Activated effector memory CD4-positive, alpha-beta T cell treated with Interleukin-2 at 50 U/mL for 16 hours (primary cell): ENCODE measurements at places on chromosomes 4 and X.

GRCh38 chr4:175147233-175147632, 229.1 kb downstream of the ADAM29 start:
- DNase-seq = no peak

- no peak for DNase-seq
Measured at GRCh38 chr4:48307528-48307927, 33.8 kb upstream of the SLAIN2 start.

GRCh38 chr4:108384544-108384943, 215.8 kb upstream of the LEF1 start:
- DNase-seq = no peak

GRCh38 chrX:72043636-72044035, 88.1 kb downstream of the RTL5 start:
- no peak for DNase-seq

DNA sequence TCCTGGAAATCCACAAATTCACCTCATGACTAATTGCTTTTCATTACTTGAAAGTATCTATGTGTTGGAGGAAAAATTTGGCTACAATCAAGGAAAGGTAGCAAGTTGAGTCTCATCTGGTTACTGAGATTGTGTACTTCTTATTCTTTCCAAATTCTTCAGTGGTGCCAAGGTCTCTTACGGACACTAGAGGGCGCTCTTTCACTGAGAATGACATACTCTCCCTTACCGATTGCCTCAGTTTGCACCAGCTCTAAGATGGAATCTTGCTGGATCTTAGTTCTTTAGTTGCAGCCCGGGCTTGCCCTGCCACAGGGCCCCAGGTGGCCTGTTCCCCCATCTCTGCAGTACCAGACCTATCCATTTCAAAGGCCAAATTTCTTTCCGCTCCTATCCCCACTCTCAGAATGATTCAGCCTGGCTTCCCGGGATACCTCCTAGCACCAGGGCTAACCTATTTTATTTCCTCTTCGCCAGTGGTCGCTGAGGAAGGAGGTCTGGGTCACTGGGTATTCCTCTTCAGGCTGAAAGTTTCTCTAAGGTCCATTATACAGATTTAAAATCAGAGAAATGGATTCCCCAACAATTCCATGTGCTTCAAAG, 24.6 kb upstream of the GPR50 start:
- DNase-seq = no peak

GRCh38 chr4:108813261-108813660, 50.4 kb upstream of the ETNPPL start:
- DNase-seq = no peak

DNA sequence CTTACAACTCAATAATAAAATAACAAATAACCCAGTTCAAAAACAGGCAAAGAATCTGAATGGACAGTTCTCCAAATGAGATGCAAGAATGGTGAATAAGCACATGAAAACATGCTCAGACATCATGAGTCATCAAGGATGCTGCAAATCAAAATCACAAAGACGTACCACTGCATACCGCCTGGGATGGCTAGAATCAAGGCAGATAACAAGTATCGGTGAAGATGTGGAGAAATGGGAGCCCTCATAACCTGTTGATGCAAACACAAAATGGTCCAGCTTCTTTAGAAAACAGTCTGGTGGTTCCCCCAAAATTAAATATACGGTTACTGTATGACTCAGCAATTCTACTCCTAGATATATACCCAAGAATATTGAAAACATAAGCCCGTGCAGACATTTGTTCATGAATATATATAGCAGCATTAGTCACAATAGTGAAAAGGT, 32.5 kb downstream of the AKAP4 start:
- no peak for DNase-seq

GRCh38 chrX:20011608-20012007, 20.7 kb upstream of the BCLAF3 start:
- no peak for DNase-seq

- no peak for DNase-seq
Measured at GRCh38 chrX:129843209-129843458, 552 bp downstream of the ZDHHC9 start.

DNA sequence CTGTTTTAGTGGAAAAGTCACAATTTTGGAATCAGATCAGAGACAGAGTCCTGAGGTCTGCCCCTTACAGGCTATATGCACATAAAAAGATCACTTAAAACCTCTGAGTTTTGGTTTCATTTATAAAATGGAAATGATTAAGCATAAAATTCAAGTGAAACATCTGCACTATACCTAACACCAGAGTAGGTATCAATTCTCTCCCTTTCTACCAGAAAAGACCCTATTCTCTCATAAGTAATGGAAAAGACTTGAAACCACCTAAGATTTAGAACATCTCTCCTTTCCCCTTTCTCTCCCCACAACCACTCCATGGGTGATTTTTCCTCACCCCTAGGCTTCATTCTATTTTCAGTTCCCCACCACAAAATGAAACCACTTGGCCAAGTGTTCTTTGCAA, 907 bp downstream of the LHFPL1 start:
- no peak for DNase-seq

DNA sequence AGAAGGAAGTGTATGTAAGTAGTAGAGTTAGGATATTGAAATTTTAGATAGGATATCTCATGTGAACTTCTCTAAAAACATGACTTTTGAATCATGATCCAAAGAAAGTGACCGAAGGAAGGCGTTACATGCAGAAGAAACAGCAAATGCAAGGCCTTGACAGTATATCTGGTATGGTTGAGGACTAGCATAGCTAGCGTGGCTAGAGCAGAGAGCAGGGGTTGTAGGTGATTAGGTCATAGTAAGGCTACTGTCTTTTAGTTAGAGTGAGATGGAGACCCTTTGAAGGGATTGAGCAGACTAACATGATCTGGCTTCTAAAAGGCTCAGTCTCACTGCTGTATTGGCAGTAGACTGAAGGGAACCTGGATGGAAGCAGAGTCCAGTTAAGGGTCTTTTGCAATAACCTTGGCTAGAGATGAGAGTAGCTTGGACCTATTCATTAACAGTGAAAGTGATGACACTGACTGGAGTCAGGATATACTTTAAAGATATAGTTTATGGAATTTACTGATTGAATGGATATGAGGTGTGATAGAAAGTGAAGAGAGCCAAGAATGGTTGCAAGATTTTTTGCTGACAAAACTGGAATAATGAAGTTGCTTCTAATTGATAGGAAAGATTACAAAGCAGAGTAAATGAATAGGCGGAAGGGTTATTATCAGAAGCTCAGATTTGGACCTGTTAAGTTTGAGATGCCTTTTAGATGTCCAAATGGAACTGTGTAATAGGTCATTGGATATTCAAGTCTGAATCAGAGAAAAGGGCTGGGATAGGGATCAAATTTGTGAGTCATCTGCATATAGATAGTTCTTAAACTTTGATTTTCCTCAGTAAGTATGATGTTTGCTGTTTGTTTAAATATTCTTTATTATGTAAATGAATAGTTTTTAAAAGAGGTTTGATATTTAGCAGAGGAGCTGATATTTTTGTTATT, 59.8 kb downstream of the MRPL1 start:
- no peak for DNase-seq

- DNase-seq = no peak
Measured at GRCh38 chr4:98603683-98604521, 54.5 kb downstream of the TSPAN5 start.

DNA sequence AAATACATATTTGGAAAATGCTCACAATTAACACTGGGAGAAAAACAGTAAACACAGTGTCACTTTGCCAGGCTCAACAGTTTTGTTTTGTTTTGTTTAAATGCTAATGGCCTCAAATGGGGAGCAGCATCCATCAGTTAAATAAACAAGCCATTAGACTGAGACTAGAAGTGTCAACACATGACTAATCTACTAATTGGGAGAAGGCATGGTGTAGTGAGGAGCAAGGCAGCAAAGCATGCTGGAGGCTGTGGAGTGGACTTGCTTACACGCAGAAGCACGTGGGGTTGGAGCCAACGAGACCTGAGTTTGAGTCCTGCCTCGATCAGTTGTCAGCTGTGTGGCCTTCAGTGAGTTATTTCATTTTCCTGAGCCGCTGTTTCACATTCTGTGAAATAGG, 29.0 kb downstream of the UTP14A start:
- no peak for DNase-seq

DNA sequence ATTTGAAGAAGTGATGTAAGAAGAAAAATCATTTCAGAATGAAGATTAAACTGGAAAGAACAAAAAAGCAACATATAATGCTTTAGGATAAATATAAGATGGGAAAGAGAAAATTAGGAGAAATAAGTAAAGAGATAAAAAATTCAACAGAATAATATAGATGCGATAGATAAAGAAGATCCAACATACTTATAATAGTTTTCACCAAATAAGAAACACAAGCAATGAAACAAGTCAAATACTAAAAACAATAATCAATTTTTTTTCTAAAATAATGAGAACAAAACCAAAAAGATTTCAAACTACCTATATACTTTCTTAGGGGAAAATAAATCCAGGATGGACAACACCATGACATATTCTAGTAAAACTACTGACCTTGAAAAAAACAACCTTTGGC, 10.1 kb upstream of the DKK2 start:
- no peak for DNase-seq

GRCh38 chr4:23737571-23737970, 152.3 kb downstream of the PPARGC1A start:
- no peak for DNase-seq

DNA sequence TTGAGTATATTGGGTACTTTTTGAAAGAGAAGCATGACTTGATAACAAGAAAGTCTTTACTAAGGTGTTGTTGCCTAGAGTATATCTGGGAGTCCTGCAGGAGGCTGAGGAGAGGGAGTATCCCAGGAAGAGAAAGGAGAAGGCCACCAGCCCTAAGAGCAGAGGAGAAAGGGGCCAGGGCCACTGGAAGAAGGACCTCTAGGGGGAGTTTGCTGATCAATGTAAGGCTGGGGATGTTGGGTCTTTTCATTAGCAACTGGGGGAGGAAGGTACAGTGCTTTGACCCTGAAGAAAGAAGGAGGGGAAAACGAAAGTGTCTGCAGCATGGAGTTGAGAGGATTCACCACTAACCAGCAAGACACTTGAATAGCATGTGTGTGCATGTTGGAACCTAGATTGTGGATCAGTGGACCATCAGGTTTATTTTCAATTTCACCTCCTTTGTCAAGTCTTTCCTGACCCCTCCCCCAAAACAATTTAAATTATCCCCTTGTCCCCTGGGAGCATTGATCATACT, 4.5 kb downstream of the SMIM9 start:
- DNase-seq = no peak

GRCh38 chr4:85932500-85933290, 427.2 kb downstream of the MAPK10 start:
- DNase-seq = no peak

- DNase-seq = no peak
Measured at GRCh38 chr4:7381221-7381889, 53.4 kb downstream of the PSAPL1 start.

GRCh38 chr4:188139141-188139540, at the start of gene TRIML1:
Gene TRIML1 (plus strand): TSS chr4:188139441. CDS start chr4:188139559, 118 bp downstream.
- no peak for DNase-seq

DNA sequence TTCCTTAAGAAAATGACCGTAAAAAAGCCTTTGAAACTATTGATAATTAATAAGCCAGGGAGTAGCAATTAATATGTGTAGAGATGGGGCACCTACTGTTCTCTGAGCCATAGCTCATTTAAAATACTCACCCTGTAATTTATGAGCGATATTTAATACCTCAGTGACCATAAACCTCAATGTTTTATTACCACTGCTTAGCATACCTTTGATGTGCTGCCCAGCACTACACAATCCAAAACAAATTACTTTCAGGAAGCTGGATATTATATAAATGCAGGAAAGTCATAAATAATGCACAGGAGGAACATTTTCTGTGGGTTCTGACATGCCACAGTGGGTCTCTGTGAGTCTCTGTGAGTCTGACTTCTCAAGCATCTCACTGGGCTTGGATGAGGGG, 166.1 kb upstream of the RPL34 start:
- no peak for DNase-seq

- no peak for DNase-seq
Measured at GRCh38 chr4:73606465-73606974, 13.7 kb downstream of the RASSF6 start.

DNA sequence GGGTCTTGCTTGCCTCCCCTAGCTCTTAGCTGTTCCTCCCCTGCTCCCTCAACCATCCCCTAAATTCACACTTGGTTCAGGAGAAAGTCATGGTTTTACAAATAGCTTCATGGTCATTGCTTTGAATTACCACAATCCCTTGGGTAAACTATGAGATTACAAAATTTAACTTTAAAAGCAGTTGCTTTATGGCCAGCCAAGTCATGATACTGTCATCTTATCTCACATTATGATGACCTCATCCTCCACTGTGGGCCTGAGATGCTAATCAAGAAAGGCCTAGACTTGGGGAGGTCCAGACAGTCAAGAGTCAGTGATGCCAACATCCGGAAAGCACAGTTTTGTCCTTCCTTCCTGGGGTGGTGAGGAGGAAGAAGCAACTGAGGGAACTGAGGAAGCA, 10.5 kb upstream of the FGF16 start:
- DNase-seq = no peak

DNA sequence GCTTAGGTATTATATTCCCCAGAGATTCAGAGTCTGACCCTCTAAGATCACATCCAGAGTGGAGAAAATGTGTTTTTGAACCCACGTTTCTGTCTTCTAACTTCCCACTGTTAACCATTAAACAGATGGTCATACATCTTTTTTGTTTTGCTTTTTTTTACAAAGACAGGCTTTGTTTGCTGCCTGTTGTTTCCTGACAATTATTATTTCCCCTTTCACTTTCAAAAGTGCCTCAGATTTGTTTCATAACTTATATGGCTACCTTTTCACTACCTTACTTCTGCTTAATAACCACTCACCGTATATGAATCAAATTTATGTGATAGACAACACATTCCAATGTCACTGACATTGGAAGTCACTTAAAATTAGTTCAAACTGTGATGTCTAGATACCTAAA, 142.2 kb downstream of the HS3ST1 start:
- no peak for DNase-seq

GRCh38 chr4:135515295-135515694, 1313.7 kb upstream of the PABPC4L start:
- DNase-seq = no peak

GRCh38 chrX:68703369-68703768, 55.9 kb downstream of the STARD8 start:
- no peak for DNase-seq

GRCh38 chr4:57403591-57403990, 293.4 kb upstream of the IGFBP7 start:
- no peak for DNase-seq

DNA sequence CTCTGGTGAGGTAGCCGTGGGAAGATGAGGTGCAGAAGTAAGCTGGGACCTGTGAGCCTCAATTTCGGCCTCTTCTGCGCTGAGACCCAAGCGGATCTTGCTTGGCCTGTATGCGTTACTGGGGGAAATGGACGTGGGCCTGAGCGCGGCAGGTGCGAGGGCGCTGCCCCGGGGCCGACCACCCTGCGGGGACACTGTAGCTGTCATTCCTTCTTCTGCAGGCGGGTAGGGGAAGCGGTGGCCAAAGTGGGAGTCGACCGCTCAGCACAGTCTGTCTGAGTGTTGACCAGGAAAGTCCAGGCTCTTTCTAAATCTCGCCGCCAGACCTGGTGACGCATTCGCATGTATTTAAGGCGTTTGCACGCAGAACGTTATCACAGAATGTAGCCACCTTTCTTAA, 3.3 kb upstream of the LRAT start:
- DNase-seq = no peak
